ENCODE measurements at places on chromosomes 3 and 15. TPM values are rescaled to one million over a fixed set of nuclear protein-coding genes. Genes with fewer than 3 reads are reported as not detected.

GRCh38 chr3:69948246-69948862 is 51.2 kb upstream of the SAMMSON start:
- DNase-seq = peak; percentile 34

DNA sequence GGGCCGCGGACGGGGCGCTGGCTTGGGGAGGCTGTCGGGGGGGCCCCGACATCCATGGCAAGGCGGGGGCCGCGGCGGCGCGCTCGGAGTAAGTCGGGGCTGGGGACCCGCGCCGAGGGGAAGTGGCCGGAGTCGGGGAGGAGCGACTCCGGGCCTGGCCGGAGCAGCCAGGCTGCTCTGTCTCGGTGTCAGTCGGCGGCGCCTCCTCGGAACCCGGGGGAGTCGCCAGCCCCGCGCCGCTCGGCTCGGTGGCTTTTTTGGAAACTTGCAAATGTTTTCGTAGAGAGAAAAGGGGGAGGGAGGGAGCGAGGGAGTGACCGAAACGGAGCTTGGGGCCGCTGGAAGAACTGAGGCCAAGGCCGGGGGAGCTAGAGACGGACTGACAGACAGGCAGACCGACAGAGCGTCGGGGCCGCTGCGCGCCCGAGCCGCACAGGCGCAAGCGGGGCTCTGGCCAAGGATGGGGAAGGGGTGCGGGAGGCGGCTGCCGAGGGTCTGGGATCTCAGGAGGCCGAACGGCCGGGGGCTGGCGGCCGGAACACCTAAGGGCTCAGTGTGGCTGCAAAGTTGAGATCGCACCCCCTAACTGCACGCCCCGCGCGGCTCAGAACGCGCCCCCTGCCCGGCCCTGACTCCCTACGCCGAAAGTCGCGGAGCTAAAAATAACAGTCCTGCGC is 5.0 kb downstream of the PTH1R start:
- DNase-seq = peak; percentile 67

GRCh38 chr3:46091046-46091445 is 63.8 kb upstream of the XCR1 start:
- no peak for DNase-seq

DNA sequence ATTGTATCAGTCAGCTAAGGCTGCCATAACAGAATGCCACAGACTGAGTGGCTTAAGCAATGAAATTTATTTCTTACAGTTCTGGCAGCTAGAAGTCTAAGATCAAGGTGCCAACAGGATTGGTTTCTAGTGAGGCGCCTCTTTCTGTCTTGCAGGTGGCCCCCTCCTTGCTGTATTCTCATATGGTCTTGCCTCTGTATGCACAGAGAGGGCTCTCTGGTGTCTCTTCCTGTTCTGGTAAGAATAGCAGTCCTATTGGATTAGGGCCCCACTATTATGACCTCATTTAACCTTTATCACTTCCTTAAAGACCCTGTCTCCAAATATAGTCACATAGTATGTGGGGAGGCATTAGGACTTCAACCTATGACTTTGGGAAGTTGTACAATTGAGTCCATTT is 253.9 kb downstream of the EDEM1 start:
- DNase-seq = no peak

DNA sequence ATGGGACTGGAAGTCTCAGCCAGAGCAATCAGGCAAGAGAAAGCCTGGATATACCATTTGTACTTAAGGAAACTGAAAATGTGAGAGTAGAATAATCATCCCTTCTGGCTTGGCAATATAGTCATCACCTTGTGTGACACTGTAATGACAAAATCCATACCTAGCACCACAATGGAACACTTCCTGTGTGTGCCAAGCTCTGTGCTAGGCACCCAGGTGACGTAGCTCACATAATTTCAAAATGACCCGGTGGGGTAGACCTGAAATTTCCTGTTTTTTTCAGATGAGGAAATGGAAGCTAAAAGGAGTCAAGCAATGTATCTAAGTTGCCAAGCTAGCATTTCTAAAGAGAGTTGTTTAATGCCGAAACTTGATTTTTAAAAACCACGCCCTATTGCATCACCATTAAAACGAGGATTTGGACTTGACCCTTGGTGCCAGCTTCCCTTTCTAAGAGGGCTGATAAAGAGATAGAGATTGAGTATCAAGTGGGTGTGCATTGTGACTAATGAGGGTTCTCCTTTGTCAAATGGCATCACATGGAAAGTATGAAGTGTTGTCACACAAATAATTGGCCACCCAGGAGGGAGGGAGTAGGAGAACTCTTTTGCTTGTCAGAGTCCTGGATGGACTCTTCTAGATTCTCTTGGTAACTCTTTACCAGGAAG is 141.3 kb upstream of the PDZRN3 start:
- no peak for DNase-seq

DNA sequence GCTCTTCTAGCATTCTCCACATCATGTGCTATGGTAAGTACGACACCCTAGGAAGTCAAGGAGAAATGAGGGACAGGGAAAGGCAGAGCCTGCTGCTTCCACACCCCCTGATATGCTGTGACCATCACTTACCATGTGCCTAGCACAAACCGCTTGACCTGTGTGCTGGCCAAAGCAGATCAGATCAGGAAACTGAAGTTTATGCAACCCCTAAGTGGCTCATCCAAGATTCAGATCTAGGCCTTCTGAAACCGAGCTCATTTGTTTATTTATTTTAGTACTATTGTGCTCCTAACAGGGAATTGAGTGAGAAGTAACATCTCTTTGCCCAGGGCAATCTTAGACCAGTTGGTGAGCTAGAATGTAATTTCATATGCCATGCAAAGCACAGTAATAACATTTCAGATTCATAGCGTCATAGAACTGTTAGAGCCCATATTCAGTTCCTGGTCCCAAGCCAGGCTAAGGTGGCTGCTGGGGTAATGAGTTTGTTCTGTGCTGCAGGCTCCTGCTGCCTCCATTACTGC is at the start of gene RTP2:
TSS of gene RTP2 (minus strand) at position 51 of the 527 bp plus-strand sequence. CDS start 429 bp downstream, outside the sequence.
- DNase-seq = no peak

DNA sequence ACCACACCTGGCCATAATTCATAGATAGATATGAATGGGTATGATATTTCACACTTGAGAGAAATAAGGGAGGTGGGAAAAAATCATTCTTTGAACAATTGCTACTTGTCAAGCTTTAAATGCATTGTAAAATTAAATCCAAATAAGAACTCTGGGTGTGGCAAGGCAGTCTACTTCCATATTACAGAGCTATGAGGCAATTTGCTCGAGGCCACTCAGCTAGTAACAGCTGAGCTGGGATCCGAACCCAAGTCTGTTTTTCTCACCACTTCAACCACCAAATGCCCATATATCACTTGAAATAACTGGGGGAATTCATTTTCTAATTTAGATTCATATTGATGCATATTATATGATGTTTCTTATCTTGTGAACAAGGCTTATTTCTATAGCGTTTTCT is 482.2 kb upstream of the ADAMTS9 start:
- no peak for DNase-seq

DNA sequence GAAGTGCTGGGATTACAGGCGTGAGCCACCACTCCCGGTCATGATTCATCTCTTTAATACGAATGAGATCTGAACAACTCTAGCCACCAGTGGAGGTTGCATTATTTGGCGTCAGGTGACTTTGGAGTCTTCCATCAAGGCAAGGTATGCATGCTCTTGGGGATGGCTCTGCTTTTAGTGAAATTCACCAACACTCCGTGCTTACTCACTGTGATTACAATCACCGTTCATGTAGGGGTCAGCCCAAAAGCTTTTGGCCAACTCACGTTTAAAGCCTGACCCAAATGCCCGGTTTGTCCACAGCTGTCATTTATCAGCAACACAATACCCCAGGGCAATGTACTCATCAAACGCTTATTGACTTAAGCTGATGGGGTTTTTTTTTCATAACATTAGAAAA is 155.4 kb downstream of the PDZRN3 start:
- no peak for DNase-seq

DNA sequence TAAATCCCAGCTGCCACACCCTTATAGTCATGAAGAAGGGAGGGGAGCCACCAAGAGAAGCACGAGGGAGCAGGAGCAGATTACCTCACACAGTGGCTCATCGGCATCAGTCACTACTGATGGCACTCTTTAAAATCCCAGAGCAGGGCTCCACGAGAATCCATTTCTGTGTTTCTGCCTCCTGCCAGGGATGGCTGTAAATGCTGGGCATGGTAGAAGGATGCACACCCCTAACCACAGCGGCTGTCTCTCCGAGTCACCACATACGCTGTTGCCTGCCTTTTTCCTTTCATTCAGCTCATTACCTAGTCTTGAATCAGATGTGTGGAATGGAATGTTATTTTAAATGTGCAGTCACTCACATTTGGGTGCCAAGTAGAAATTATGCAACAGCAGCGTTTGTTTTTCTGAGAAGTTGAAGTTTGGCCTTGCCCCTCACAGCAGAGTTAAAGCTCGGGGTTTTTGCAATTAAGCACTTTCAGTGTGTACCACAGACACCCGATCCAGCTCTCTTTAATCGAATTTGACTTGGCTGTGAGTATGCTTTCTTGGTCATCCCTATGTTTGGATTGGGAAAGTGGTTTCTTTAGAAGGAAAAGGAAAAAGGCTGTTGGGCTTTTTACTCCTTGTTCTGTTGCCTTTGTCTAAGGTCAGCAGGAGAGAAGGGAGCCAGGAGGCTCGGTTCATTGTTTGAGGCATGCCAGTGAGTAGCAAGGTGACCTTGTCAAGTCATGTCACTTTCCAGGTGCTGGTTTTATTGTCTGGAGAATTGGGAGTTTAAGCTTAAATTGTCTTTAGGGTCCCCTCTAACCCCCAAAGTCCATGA is 284.2 kb upstream of the TPM1 start:
- no peak for DNase-seq

GRCh38 chr3:150106740-150107428 is 136.2 kb upstream of the PFN2 start:
- no peak for DNase-seq

MORC1 gene
- polyA plus RNA-seq = not detected

RTP1 gene
- polyA plus RNA-seq = 0.13 TPM

MKRN3 gene
- polyA plus RNA-seq = 3.8 TPM

CLDN11 gene
- polyA plus RNA-seq = 23.9 TPM

All from muscle of back (tissue), 13 donors.